ENCODE measurements at places on chromosomes 5 and 9.
A peak's percentile ranks its signal among the peaks of the same experiment; 100 is the strongest.

DNA sequence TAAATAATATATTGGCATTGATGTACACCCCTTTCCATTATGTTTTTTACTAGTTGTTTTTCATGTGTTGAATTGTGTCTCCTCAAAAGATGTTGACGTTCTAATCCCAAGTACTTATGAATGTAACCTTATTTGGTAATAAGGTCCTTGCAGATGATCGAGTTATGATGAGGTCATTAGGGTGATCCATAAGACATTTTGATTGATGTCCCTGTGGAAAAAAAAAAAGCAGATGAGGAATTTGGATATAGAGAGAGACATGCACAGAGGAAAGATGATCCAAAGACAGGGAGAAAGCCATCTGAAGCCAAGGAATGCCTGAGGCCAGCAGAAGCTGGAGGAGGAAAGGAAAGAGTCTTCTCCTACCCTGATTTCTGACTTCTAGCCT is 632.7 kb downstream of the TLR4 start:
- DNase-seq = no peak

DNA sequence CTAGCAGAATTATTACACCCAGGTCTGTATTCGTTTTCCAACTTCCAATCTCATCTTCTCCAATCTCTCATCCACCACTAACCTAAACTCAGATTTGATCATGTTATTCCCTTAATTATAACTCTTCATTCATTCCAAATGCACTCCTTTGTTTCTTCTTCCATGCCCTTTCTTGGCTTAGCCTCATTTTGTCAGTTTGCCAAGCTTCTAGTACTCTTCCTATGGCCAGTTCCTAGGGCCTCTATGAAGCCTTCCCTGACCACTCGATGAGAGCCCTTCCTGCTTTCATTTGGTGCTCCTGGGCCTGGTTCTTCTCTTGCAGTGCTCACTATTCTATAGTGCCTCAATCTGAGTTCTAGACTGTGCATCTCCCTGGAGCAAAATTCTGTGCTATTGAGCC is 5.8 kb downstream of the FAM219A start:
- DNase-seq = no peak

DNA sequence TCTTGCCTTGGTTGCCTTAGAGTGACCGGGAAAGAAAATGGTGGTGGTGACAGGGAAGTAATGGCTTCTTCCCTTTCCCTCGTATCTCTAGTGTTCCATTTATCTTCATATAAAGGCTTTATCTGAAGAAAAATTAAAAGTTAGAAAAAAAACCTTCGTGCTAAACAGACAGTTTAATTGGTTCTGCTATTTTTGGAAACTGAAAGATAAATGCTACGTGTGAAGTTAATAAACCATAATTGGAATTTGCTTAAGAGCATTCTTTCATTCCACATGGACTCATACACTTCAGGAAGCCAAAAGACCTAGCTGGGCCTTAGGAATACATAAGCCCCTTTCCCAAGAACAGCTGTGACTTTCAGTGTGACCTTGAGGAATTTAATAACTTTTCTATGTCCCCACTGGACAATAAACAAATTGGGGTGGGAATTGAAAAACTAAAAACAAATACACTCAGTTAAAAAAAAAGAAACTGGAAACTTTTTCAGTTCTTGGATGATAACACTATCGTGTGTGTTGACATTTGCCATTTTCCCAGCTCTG is 818.8 kb upstream of the WWC1 start:
- DNase-seq = no peak

DNA sequence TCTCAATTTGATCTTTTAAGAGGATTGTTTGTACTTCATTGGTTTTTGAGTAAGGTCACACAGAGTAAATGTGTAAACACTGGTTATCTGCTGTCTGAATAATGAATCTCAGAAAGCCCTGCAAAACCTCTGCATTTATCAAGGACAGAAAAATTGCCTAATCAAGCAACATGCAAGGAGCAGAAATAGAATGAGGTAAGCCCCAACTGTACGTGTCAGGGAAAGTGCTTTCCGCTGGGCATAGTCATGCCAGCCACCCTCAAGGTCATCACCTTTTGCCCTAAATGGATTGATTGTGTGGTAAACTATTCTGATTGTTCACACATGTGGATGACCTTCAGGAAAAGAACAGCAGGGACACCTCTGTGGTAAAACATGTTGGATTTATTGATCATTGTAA is 376.9 kb upstream of the KCNN2 start:
- no peak for DNase-seq

DNA sequence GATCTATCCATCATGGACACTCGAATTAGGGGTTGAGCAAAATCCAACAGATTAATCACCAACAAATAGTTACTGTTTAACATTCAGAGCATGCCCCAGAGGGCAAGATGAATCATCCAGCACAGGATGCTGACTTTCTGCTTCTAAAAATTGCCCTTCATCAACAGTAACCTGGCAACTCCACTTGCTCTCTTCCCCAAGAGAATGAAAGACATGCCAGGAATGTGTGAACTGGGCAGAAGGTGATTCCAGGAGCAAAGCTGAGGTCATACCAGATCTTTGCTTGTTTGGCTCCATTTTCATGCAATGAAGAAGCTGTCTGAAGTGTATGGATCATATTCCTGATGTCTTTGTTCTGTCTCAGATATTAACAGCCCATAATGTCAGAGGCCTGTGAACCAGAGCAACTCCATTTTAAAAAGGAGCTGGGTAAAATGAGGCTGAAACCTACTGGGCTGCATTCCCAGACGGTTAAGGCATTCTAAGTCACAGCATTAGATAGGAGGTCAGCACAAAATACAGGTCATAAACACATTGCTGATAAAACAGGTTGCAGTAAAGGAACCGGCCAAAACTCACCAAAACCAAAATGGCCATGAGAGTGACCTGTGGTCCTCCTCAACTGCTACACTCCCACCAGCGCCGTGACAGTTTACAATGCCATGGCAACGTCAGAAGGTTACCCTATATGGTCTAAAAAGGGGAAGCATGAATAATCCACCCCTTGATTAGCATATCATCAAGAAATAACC is 2.5 kb upstream of the ZNF367 start:
- DNase-seq = peak; percentile 96

- no peak for DNase-seq
Measured at GRCh38 chr5:96609369-96609768, 52.8 kb upstream of the CAST start.

DNA sequence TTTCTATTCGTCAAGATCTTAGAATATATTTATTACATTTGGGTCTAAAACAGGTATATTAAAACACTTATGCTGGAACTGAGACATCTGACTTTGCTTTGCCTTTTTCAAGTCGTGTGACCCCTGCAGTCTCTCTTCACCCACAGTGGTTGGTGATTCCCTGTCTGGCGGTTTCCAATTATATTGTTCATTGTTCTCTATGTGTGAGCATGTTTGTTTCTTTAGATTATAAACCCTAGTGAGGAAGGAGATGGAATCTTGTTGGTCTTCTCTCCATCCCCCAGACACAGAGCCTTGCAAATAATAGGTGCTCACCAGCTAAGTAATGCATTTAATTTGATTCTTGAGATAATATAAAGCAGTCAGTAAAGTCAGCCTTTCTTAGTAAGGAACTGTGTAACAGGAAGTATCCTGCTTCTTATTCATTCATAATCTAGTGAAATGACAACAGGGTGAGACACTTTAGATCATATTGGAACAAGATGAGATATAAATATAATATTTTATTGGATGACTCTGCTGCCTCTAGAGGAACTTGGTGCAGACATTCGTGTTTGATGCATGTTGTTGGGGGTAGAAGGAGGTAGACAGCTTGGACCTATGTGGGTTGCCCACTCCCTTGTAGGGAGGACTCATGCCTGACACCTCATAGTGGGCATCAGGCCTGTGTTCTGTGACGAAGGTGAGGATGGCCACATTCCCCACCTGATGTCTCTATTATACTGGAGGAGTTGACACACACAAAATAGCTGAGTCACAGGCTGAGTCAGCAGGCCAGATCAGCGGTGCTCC is 88.1 kb downstream of the FGF1 start:
- DNase-seq = peak; percentile 44
